HuH-7.5 (cell line): ENCODE measurements at places on chromosomes 1 and 21.

DNA sequence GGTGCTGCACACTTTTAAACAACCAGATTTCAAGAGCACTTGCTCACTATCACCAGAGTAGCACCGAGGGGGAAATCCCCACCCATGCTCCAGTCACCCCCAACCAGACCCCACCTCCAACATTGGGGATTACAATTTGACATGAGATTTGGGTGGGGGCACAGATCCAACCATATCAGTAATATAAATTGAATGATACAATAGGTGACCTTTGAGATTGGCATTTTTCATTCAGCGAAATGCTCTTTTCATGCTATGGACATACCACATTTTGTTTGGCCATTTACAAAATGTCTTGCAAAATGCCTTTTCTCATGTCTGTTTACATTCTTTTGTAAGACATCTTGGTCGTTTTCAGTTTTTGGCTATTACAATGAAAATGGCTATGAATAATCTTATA lies 23.9 kb downstream of the RYR2 start:
- DNase-seq: no peak

GRCh38 chr1:9615316-9616063 lies 26.8 kb downstream of the TMEM201 start:
- DNase-seq: peak; percentile 78

DNA sequence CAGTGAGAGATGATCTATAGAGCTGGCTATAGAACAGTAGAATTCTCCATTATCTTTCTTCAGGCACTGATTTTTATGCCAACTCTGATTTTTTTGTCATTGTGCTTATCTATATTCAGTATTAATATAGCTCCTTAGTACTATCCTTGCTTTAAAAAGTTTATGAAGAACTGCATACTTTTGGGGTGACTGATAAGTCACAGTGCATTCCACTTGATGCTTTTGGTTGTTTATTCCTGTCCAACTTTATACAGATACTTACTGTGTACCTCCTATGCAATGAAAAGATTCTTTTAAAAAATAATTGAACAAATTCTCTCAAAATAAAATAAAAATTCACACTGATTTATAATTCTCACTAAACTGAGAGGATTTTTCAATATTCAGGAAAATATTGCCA lies 71.6 kb downstream of the COL24A1 start:
- no peak for DNase-seq

DNA sequence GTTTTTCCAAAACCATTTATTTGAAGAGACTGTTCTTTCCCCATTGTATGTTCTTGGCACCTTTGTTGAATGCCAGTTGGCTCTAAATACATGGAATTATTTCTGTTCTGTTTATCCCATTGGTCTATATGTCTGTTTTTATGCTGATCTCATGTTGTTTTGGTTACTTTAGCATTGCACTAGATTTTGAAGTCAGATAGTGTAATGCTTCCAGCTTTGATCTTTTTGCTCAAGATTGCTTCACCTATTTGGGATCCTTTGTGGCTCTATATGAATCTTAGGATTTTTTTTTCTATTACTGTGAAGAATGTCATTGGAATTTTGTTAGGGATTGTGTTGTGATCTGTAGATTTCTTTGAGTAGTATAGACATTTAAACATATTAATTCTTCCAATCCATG lies 139.2 kb upstream of the GPR52 start:
- no peak for DNase-seq

DNA sequence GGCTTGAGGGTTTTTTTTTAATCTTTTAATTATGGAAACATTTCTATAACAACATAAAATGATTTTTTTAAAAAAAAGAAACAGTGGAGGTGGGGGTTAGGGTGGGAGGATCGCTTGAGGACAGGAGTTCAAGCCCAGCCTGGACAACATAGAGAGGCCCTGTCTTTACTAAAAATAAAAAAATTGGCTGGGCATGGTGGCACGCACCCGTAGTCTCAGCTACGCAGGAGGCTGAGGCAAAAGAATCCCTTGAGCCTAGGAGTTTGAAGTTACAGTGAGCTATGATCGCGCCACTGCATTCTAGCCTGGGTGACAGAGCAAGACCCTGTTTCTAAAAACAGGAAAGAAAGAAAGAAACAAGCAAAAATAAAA lies 32.2 kb upstream of the RNF11 start:
- DNase-seq: no peak

- no peak for DNase-seq
Measured at GRCh38 chr1:225412321-225412720, 15.5 kb downstream of the LBR start.

GRCh38 chr1:222081859-222082258 lies 340.0 kb upstream of the DUSP10 start:
- DNase-seq: no peak

DNA sequence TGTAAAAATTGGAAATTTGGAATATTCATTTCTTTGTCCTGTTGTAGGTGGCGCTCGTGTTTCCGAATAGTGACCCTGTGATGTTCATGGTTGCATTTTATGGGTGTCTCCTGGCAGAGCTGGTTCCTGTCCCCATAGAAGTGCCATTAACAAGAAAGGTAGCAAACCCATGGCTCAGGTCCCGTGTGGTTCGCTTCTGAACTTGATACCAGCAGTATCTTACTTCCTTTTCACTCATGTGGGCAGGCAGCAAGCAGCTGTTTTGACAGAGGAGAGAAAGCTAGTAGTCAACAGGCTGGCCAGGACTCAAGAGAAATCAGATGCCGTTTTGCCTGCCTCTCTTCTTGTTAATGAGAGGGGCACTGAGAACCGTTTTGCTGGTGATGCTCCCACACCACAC lies 72.8 kb downstream of the S100B start:
- DNase-seq: no peak

GRCh38 chr1:30764939-30765555 lies 7.5 kb upstream of the LAPTM5 start:
- no peak for DNase-seq

GRCh38 chr1:58082596-58082995 lies 463.9 kb downstream of the OMA1 start:
- no peak for DNase-seq

GRCh38 chr1:229758101-229759036 lies 132.3 kb downstream of the URB2 start:
- no peak for DNase-seq

DNA sequence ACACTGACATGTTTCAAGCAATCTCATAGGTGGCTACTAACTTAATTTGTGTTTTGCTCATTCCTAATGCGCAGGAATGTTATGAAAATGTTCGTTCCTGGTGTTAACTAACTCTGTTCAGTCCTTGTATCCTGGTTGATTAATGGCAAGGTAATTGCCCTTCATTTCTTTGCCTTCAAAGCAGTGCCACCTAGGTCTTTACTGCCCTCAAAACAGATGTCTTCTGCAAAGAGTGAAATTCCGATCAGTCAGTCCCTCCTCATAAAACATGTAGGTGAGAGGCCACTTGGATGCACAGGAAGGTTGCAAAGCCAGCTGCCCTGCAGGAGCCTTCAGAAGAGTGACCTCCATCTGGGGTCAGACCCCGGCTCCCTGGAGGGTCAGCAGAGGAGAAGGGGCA lies 179.4 kb downstream of the KIF26B start:
- DNase-seq: no peak

DNA sequence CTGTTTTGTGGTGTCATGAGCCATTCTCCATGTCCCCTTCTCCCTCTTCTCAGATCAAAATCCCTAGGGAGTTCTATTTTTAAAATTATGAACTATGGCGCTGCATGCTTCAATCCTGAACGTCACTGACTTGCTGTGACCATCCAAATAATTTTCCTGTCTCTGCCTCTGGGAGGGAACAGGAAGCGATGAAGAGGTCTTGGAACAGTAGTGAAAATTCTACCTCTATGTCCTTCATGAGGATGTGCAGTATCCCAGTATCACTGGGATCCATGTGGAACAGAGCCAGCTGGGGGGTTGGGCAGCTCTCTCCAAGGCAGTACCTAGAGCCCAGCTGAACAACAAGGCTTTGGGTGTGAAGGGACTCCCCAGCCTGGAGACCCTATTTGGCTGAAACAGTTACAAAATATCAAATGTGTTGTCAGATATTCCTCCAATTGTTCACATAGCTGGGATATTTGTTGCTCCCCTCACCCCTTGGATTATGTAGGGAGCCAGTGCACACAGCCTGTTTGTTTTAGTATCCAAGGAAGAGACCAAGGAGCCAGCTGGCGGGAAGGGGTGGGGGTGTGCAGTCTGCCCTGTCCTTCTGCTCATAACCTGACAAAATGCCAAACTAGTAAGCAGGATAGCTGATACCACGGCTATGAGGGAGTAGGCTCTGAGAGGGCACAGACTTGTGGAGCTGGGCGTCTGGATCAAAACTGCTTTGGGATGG lies 7.6 kb downstream of the DCLRE1B start:
- no peak for DNase-seq

- DNase-seq: no peak
Measured at GRCh38 chr1:40395190-40396175, 22.0 kb downstream of the SMAP2 start.
